ENCODE measurements at places on chromosomes 4 and X.

- no peak for DNase-seq
These were observed 106.7 kb upstream of the CXorf51A start for GRCh38 chrX:146921204-146921603.

DNA sequence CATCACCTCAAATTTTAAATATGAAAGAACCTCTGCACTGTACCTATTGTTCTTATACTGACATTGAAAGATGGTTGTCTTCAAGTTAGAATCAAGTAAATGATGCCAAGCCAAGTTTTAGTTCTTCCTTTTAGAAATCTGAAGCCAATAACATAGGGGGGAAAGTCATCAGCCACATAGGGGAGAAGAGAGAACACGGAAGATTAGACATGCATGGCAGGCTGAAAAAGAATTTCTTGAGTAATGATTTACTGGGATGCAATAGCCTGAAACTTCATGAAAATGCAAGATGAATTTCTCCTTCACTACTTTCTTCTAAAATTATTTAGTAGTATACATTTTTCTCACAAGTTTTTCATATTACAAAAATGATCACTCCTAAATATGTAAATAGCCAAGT is 13.6 kb upstream of the EPGN start:
- no peak for DNase-seq

DNA sequence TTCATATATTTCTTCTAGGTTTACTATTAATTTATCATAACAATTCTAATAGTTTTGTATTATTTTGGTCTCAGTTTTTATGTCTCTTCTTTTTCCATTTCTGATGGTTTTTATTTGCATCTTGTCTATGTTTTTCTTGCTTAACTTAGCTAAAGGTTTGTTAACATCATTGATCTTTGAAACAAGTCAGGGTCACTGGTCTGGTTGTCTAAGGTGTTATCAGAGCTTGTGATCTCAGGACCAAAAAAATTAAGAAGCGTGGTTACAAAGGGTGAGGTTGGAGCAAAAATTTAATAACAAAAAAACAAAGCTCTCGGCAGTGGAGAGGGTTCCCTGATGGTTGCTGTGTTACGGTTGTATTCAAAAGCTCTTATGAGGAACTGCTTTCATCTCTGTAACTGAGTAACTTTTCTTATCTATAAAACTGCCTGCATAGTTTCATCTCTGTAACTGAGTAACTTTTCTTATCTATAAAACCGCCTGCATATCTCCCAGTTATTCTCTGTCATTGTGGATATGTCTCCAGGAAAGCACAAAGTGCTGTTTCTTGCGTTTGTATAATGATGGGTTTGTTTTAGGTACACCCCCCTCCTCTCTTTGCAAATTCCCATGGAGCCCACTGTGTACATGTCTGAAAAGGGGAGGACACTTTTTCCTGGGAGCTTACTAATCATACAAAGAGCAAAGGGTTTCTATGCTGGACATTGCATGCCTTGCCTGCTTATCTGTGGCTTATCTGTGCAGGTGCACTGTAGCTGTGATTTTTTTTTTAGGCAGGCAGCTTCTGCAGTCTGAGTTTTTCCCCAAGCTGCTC is 62.4 kb upstream of the UGT2B15 start:
- no peak for DNase-seq

GRCh38 chr4:10491401-10491800 is 34.2 kb upstream of the ZNF518B start:
- no peak for DNase-seq

GRCh38 chr4:40811956-40812355 is 62.2 kb downstream of the NSUN7 start:
- DNase-seq: no peak

All from left ventricle myocardium superior (tissue), 1 donor.